Naive thymus-derived CD4-positive, alpha-beta T cell (primary cell): ENCODE measurements at places on chromosomes 1 and 21. TPM values are rescaled to one million over a fixed set of nuclear protein-coding genes. Genes with fewer than 3 reads are reported as not detected.

GRCh38 chr1:53473463-53473862 lies 14.3 kb downstream of the DMRTB1 start:
- no peak overlapping the region for H3K27ac ChIP-seq
- H3K27me3 ChIP-seq: no peaks in the 10 kb centered on the region
- no peak for DNase-seq
- no peaks in the 10 kb centered on the region for H3K4me1 ChIP-seq
- no peak overlapping the region for H3K4me3 ChIP-seq

GRCh38 chr1:161848676-161849075 lies 82.6 kb downstream of the ATF6 start:
- H3K27ac ChIP-seq: no peak overlapping the region
- DNase-seq: no peak
- H3K36me3 ChIP-seq: peaks cover 44% of the 10 kb centered on the region
- no peaks in the 10 kb centered on the region for H3K4me1 ChIP-seq
- no peak overlapping the region for H3K4me3 ChIP-seq

DNA sequence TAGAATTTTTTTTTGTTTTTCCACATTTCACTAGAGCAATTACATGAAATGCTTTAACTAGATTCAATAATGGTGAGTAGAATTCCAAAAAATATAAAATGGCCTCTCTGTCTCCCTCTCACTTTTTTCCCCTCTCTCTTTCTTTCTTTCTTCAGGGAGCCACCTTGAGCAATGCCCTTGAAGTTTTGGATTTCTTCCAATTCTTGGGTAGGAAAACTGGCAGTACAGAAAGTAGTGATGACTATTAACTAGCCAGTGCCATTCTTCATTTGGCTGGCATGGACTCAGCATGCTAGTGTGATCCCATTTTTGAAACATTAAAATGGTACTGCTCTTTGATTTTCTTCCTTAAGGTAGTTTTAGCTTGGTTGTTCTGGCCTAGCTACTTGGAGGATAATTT lies 4.5 kb upstream of the FNBP1L start:
- peaks cover 4% of the 10 kb centered on the region for H3K4me1 ChIP-seq
- H3K4me3 ChIP-seq: no peak overlapping the region
- no peaks in the 10 kb centered on the region for H3K36me3 ChIP-seq
- peaks cover 4% of the 10 kb centered on the region for H3K27me3 ChIP-seq

TSACC gene
- total RNA-seq: not detected

TRIM45 gene
- 0.49 TPM for total RNA-seq
